ENCODE measurements at places on chromosomes 1 and 21.

DNA sequence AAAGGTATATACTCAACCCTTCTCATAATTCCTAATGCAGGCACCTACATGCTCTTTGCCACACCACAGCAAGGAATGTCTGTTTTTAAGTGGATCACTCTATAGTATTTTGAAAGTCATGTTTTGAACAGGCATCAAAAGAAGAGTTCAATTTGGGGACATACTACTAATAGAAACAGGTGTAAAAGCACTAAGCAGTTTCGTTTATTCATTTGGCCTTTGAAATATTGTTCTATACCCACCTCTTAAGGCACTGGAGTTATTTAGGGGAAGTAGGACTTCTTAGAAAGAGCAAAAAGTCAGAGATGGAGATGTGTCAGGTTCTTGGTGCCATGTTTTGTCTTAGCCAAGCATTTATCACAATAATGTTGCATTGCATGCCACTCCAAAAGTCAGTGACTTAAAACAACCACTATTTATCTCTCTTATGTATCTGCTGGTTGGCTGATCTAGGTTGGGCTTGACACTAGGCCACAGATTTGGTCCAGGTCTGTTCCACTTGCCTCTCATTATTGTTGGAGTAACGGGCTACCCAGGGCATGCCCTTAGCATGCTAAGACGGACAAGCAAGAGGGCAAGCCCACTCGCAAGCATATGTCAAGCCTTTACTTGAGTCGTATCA lies 107.5 kb downstream of the RGL1 start:
- DNase-seq = no peak

GRCh38 chr1:225044258-225044657 lies 114.8 kb downstream of the DNAH14 start:
- peak; percentile 4 for DNase-seq

- DNase-seq = peak; percentile 90
These were observed at the start of gene CAMSAP2 for GRCh38 chr1:200738327-200738948. TSS of gene CAMSAP2 (plus strand) at chr1:200738893. CDS start at chr1:200739828, 935 bp downstream.

GRCh38 chr1:158286941-158287346 lies 2.8 kb upstream of the CD1C start:
- no peak for DNase-seq

GRCh38 chr1:199867601-199868000 lies 159.9 kb upstream of the NR5A2 start:
- peak; percentile 32 for DNase-seq

GRCh38 chr1:166017395-166017794 lies 149.4 kb downstream of the FAM78B start:
- DNase-seq = no peak

All from HCEC 1CT (cell line).